ENCODE measurements at places on chromosomes 3 and 15. TPM values are rescaled to one million over a fixed set of nuclear protein-coding genes. Genes with fewer than 3 reads are reported as not detected.

- no peaks in the 10 kb centered on the region for H3K4me1 ChIP-seq
- H3K27me3 ChIP-seq: no peaks in the 10 kb centered on the region
- no peak overlapping the region for H3K4me3 ChIP-seq
- no peak overlapping the region for H3K27ac ChIP-seq
- no peaks in the 10 kb centered on the region for H3K36me3 ChIP-seq
Observed at GRCh38 chr3:178022599-178022998, 513.6 kb upstream of the KCNMB2 start.

COLQ gene
- 0.64 TPM for total RNA-seq

DNA sequence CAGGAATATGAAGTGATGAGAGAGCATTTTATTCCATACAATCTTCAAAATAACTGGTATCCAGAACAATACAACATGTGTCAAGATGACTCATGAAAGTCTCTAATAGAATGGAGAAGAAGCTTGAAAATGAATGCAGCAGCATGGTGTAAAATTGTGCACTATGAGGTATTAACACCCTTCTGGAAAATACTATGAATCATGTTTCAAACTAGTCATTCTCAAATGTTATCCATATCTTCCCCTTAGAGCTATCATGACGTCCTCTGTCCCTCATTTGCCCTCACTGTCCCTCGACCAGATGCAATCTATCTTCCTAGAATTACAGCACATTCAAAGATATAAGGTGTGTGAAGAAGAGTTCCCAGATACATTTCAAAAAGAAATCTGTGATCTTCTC is 198.2 kb downstream of the NECTIN3 start:
- H3K4me3 ChIP-seq: no peak overlapping the region
- no peak for DNase-seq
- no peak overlapping the region for H3K27ac ChIP-seq
- H3K36me3 ChIP-seq: no peaks in the 10 kb centered on the region
- no peaks in the 10 kb centered on the region for H3K27me3 ChIP-seq

DNA sequence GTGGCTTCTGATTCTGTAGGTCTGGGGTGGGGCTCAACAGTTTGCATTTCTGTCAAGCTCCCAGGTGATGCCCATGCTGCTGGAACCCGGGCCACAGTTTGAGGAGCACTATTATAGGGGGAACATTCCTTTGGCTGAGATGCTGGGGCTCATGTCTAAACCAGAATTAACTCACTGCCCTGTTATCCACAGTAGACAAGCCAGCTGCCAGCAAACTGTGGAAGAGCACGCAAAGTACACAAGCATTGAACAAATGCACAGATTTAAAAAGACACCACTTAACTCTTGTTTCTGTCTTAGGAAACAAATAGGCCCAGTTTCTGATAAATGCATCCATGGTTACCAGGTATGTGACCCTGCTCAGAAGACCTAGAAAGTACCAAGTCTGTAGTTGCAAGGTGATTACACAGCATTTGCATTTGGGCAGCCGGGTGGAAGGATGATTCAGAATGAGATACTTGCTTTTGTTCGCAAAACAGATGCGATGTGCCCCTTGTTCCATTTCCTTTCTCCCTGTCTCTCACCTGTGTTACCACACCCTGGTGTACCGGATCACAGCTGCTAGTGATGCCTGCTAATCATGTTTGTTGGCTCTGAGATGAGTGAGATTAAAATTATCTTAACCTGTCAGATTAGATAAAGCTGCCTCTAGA is 12.4 kb downstream of the GYG1 start:
- H3K4me3 ChIP-seq: no peak overlapping the region
- H3K27me3 ChIP-seq: no peaks in the 10 kb centered on the region
- peaks cover 11% of the 10 kb centered on the region for H3K36me3 ChIP-seq
- DNase-seq: no peak
- H3K27ac ChIP-seq: no peak overlapping the region
- H3K4me1 ChIP-seq: peaks cover 8% of the 10 kb centered on the region

DNA sequence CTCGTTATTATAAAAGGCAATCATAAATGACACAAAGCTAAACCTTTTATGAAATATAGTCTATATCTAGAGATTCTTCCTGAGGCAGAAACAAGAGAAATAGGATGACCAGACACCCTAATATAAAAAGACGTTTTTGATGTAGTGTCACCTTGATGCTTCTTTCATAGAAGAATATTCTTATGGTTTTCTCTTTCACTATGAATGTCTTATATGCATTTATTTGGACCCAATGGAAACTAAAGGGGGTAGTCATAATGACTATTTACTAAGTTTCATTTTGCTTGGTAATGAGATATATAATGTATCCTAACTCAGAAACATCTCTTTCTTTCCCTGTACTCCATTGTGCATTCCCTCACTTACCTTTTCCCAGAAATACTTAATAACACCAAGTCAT is 393.9 kb downstream of the RAP2B start:
- no peaks in the 10 kb centered on the region for H3K36me3 ChIP-seq
- no peaks in the 10 kb centered on the region for H3K27me3 ChIP-seq
- DNase-seq: no peak
- no peaks in the 10 kb centered on the region for H3K4me1 ChIP-seq
- H3K27ac ChIP-seq: no peak overlapping the region

GRCh38 chr3:193897288-193897687 is 238.7 kb upstream of the HES1 start:
- no peak for DNase-seq
- no peaks in the 10 kb centered on the region for H3K36me3 ChIP-seq
- H3K27me3 ChIP-seq: no peaks in the 10 kb centered on the region
- no peaks in the 10 kb centered on the region for H3K4me1 ChIP-seq
- no peak overlapping the region for H3K4me3 ChIP-seq
